ENCODE measurements at places on chromosomes 5 and 9.

GRCh38 chr5:84304599-84304998, 80.1 kb downstream of the EDIL3 start:
- no peak for DNase-seq

- peak; percentile 21 for DNase-seq
Observed at GRCh38 chr5:74903165-74903787, 37.1 kb upstream of the FAM169A start.

DNA sequence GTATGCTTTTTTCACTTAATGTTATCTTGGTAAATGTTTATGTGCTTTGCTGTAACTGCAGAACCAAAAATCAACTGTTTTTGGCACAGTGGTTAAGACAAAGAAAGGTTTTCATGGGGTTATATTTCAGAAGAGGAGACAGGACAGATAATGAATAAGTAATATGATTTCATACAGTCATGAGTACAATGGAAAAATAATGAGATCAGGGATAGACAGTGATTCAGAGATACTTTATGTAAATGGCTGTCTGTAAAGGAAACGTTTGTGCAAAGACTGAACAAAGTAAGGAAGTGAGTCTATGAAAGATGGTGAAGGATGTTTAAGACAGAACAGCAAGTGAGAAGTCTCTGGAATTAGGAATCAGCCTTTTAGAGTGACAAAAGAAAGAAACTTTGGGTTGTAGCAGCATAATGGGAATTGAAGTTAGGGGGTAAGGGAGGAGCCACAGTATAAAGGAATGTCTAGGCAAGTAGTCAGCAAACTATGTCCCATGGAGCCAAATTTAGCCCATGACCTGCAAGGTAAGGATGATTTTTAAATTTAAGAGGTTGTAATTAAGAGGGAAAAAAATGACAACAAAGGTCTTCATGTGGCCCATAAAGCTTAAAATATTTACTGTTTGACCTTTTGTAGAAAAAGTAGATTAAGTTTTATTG, 55.0 kb downstream of the TNPO1 start:
- no peak for DNase-seq

DNA sequence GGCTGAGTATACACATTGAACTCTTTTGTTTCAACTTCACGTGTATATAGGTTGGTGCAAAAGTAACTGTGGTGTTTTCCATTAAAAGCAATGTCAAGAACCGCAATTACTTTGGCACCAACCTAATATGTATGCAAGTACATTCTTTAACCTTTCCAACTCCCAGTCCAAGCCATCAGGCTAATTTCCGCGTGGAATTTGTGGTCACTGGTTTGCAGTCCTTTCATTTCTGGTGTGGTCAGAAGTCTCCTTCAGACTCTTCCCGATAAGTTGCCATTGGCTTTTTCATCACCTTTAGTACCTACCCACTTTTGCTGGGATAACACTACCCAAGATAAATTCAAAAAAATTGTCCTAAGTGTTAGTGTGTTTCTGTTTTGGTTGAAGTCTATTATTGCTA, 84.0 kb downstream of the RGS3 start:
- no peak for DNase-seq

DNA sequence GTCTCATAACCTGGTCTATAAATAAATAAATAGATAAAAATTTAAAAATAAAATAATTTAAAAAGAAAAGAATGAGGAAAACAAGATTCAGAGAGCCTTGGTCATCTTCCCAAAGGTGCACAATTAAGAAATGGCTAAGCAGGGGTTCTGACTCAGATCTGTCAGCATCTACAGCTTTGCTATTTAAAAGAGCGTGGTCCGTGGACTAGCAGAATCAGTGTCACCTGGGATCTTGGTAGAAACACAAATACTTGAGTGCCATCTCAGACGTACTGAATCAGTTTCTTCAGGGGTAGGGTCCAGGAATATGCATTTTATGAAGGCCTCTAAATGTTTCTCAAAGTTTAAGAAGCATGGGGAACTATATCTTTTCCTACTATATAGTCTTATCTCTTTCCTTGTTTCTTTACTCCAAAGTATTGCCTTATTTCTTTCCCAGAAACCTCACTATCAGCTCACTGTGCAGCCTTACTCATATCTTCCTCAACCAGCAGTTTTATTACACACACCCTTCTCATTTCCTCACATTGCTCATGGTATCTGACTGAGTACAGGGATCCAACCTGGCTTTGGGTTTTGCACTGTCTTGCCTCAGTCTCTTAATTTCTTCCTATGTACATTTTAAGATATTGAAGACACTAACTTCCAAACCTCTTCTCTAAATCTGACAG, 58.6 kb downstream of the TMC1 start:
- no peak for DNase-seq

DNA sequence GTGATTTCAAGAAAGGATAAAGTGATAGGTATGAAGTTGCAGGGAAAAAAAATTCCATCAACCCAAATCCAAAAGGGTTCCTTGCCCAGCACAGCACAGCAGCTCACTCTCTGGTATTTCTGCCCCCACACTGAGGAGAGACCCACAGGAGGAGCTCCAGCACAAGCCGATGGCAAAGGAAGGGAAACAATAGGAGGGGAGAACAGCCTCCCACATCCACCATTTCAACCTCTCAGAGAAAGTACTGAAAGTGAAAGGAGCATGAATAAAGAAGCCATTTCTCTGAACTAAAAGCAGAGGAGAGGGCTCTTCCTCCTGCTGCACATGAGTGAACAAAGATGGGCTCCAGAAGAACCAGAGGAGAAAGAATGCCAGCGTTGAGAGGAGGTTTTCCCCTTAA, 54.9 kb upstream of the ZSWIM6 start:
- no peak for DNase-seq

DNA sequence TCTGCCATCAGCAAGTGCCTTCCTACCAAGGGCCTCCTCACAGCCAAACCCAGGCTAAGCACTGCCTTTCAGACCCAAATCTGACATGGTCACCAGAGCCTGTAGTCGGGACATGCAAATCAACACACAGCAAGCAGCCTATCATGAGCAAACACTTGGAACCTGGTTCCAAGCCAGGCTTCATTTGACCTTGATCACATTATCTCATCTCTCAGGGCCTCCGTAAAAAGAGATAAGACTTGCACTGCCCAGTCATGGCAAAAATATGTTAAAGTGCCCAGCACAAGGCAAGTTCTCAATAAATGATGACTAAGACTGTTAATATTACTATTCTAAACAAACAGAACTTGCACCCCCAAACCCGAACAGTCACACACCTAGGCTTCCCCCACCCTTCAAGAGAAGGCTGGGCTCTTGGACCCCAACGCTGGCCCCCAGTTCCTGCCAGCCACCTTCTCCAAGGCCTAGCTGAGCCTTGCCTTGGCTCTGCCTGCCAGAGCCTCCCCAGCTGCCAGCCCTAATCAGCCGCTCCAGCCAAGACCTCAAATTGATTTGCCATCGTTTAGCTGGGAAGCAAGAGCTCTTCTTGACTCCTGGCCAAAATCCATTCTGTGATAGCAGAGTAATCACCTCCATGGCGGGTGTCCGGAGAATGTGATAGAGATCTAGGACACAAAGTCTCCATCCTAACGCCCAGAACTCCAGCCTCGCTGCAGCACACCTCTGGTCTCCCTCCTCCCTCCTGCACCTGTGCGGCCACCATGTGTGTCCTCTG, 18.7 kb downstream of the CPLX2 start:
- DNase-seq, result no peak

DNA sequence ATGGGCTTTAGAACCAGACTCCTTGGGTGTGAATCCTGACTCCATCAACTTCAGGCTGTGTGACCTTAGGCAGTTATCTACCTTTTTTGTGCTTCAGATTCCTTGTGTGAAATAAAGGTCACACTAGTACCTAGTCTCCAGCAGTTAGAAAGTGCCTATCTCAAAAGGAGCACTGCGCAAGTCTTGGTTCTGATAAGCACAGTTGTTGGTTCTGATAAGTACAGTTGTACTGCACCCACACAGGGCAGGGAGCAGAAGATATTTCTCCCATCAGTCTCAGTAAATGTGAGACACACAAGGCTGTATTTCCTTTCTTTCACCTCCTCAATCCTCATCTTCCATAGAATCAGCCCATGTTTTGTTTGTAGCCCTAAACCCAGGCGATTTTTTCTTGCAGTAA, 116.6 kb upstream of the DPYSL3 start:
- no peak for DNase-seq

DNA sequence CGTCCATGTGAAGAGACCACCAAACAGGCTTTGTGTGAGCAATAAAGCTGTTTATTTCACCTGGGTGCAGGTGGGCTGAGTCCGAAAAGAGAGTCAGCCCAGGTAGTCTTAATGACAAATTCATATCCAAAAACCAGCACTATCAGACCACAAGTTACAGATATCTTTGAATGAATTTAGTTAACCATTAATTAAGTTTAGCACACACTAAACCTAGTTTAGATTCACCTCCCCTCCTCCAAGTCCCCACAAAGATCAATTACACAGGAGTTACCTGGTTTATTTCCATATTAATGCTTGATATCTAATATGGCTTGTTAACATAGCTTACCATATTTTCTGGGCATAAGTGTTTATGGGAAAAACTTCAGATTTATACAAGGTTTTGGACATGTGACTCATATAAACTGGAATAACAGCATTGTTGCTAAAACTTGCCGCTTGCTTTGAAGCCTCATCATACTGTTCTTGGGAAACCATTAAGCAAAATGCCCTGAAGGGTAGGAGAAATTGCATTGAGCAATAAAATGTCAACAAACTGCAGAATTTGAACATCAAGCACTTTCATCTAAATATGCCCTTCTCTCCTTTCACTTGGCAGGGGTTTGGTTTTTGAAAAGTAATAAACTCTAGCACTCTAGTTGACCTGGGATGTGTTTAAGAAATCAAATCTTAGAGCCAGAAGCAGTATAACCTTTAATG, 166.9 kb downstream of the SNCAIP start:
- DNase-seq, result no peak

DNA sequence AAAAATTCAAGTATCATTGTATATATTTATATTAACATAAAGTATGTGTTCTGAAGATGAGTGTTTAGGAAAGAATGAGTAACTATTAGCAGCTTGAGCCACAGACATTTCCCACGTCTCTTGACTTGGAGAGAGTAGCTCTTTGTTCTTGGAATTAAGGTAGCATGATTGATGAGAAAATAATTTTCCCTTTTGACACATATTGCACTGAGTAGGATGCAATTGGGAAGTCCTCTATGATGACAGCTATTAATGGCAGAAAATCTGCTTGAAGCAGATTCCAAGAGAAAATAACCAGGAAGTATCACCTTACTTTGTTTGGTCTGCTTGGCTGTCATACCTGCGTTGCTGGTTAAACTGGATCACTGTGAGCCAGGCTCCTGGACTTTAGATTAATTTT, 204.8 kb downstream of the TLE4 start:
- no peak for DNase-seq

DNA sequence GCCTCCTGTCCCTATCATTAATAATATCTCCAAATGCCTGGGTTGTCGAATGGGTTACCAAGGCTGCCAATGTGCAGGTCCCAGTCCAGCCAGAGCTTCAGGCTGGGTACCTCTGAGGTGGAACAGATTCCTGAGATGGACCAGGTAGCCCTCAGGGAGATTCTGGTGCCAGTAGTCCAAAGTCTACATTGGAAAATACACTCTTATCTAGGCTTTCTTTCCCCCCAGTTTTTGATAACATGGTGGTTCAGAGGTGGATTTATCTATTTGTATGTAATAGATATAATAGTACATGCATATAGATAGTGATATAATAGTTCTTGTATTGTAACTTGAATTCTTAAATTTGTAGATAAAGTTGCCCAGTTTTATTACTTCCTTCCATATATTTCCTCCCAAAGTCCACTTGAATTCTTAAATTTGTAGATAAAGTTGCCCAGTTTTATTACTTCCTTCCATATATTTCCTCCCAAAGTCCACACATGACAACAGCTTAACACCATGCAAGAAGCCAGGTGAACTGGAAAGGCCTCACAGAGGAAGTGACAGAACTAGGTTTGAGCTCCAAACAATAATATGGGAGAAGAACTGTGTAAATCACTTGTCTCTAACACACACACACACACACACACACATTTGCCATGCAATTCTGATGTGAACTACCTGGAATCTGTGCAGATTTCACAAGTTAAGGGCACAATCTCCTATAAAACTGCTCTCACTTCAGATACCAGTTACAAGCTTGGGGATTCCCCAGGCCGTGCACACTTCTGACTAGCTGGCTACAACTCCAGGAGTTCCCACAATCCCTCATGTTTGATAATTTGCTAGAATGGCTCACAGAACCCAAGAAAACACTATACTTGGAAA, 30.7 kb upstream of the ERAP1 start:
- DNase-seq, result no peak

DNA sequence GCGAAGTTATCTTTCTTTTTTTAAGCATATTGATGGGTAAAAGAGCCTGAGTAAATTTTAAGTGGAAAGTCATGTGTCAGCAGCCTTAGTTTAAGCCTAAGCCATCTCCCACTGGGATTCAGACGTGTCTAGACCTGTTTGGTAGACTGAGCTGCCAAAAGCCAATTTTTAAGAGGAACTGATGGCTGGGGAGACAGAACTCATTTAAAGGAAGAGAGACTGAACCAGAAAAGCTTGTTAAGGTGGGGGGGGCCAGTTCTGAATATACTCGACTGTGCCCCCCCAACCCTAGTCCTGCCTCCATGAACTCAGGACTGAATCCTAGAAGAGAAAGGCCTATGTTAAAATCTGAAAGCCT, 58.3 kb upstream of the PLPP1 start:
- no peak for DNase-seq

- no peak for DNase-seq
Observed at GRCh38 chr5:147112899-147113298, 121.9 kb upstream of the STK32A start.

DNA sequence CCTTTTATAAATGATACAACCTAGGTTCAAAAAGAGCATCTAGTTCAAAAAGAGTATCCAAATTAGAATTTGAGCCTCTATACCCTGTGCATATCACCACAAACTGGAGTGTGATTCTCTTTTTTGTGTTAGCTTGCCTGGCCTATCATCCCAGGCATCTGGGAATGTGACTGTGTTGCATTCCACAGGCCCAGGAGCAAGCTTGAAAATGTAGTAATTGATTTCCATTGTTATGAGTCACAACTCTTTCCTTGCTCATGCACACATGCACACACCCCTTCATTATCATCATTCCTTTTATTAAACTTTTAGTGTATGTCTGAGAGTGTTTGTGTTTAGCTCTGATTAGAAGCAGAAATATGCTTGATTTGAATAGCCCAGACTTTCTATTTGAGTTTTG, 75.2 kb downstream of the FCHO2 start:
- no peak for DNase-seq

GRCh38 chr5:15880201-15880600, 299.4 kb downstream of the MARCHF11 start:
- DNase-seq, result no peak

DNA sequence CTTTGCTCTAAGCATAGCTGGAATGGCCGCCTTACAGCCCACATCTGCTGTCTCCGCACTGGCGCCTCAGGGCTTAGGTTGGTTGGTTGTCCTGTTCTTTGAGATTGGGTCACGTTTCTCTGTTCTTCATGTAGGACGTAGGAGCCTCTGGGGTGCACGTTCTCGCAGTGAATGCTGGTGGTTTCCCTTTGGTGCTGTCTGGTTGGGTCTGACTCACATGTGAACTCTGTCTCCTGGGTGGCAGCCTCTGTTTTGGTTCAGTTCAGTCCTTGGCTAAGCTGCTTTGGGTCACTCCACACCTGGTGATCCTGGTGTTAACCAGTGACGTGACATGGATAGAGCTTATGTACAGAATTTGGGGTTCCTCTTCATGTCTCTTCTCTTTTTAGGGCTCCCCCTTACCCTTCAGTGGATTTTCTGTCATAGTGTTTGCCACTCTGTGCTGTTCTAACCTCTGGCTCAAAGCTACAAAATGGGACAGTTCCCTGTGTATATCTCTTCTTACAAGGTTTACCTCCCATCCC, 12.6 kb upstream of the LPCAT1 start:
- peak; percentile 84 for DNase-seq

- no peak for DNase-seq
Observed at GRCh38 chr9:135253305-135254004, 166.0 kb downstream of the OLFM1 start.
